ENCODE measurements at places on chromosomes 12 and 14.
A peak's percentile ranks its signal among the peaks of the same experiment; 100 is the strongest.

- DNase-seq, result no peak
Measured at GRCh38 chr14:79630288-79630960, 580.9 kb downstream of the DIO2 start.

DNA sequence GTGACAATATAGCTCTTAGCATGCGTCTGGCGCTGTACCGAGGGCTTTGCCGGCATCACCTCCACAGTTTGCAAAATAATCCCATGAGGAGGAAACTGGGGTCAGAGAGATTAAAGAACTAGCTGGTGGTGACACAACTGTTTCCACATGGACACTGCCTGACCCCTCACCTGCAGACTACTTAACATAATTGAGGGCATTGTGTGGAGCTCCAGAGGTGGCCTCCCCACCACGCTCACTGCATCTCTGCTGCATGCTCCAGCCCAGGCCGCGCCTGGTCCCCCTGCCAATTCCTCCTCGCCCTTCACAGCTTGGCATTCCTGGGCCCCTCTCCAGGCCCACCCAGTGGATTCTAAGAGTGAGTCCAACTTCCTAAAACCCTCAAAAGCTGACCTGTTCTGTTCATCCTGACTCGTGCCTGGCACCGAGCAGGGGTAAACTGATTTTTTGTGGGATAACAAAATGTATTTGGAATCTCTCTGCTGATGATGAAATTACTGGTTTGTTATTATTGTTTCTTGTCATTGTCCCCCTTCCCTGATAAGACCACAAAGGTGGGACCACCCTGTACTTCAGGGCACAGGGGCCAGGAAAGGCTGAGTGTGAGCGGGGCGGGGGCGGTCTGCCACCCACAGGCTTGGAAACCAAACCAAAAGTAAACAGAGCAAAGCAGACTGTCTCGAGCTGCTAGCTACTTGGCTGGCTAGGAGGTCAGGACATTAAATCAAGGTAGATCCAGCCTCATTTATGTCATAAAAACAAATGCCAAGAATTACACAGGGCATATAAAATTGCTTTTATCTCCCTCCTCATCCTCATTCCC lies 40.6 kb downstream of the CHGA start:
- no peak for DNase-seq

GRCh38 chr12:95538656-95539055 lies 12.6 kb downstream of the USP44 start:
- DNase-seq, result no peak

DNA sequence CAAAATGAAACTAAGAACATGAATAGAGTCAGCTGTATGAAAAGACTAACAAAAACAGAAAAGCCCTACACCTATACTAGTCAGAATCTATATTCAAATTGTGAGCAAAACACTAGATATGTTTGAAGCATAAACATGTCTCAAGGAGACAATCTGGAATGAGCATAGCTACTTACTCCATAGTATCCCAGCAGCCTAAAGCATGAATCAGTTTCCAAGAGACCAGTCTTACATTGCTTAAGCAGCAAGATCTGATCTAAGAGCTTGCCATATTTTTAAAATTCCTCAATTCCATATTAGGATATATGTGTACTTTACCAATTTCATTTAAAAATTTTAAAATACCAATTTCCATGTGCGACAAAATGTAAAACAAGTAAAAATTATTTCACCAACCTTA lies 7.7 kb downstream of the CAPS2 start:
- DNase-seq, result no peak

DNA sequence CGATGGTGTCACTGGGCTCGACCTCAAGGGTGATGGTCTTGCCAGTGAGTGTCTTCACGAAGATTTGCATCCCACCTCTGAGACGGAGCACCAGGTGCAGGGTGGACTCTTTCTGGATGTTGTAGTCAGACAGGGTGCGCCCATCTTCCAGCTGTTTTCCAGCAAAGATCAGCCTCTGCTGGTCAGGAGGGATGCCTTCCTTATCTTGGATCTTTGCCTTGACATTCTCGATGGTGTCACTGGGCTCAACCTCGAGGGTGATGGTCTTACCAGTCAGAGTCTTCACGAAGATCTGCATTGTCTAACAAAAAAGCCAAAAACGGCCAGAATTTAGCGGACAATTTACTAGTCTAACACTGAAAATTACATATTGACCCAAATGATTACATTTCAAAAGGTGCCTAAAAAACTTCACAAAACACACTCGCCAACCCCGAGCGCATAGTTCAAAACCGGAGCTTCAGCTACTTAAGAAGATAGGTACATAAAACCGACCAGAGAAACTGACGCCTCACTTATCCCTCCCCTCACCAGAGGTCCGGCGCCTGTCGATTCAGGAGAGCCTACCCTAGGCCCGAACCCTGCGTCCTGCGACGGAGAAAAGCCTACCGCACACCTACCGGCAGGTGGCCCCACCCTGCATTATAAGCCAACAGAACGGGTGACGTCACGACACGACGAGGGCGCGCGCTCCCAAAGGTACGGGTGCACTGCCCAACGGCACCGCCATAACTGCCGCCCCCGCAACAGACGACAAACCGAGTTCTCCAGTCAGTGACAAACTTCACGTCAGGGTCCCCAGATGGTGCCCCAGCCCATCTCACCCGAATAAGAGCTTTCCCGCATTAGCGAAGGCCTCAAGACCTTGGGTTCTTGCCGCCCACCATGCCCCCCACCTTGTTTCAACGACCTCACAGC lies 717 bp downstream of the UBC start:
- peak; percentile 96 for DNase-seq

DNA sequence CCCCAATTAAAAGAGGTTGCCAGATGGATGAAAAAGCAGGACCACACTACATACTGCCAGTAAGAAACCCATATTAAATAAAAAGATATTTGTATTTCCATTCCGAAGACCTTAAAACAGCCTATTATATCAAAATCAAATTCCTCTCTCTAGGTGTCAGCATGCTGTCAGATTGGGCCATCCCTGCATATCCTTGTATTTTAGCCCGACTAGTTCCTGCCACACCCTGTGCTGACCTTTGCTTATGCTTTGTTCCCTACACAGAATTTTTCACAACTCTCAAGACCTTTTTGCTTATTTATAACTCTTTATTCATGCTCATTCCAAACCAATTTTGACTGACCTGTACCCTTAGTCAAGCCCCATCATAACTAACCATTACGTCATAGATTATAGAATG lies 12.8 kb downstream of the GSKIP start:
- no peak for DNase-seq

GRCh38 chr12:103493199-103493598 lies 2.6 kb downstream of the C12orf42 start:
- DNase-seq, result no peak

DNA sequence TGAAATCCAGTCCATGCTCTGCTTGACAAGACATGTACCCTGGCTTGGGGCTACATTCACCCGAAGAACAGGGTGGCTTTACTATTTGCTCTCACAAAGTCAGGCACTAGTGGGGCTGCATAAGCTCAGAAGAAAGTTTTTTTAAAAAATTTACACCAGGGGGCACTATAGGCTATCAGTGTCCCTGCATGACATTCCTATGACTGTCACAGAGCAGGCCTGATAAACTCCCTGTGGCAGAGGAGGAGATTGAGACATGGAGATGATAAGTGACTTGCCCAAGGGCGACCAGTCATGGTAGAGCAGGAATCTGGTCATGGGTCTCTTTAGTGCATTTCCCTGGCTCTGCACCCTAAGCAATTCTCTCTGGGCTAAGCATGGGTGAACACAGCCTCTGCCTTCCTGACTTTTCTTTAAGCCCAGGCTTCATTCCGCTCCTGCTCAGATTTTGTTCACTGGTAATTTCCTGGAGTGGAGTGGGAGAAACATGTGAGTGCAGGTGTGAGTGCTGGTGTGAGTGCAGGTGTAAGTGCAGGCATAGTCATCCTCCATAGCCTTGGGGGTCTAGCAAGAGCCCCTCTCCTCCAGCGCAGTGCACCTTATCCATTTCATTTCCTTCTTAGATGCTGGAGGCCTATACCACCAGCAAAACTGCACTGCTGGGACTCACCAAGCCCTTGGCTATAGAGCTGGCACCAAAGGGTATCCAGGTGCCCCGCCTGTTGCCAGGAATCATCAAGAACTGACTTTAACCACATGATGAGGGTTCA lies 91.6 kb downstream of the DHRS2 start:
- DNase-seq, result no peak

DNA sequence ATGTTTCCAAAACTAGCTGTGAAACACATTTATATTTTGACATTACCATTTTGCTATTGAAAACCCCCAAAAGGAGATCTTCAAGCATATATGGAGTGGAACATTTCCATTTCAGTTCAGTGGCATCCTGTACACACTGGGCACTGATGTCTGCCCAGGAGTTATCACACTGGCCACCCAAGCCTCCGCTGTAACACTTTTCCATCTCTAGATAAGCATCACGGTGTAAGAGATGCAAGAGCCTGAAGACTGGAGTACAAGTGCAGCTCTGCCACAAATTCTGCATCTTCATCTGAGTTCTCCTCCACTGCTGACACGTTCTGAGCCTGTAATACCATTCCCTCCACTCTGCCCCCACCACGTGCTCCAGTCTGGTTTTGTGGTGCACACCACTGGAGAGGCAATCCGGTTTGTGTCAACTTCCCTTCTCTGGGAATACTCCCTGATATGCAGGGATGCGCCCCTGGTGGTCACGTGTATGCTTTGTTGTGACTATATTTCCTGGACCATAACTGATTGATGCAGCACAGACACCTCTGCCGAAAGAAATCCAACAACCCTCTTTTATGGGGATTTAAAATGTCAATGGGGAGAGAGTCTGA lies 12.7 kb downstream of the SPTLC2 start:
- DNase-seq, result no peak

- no peak for DNase-seq
Measured at GRCh38 chr12:132089407-132089910, 54.7 kb downstream of the DDX51 start.

DNA sequence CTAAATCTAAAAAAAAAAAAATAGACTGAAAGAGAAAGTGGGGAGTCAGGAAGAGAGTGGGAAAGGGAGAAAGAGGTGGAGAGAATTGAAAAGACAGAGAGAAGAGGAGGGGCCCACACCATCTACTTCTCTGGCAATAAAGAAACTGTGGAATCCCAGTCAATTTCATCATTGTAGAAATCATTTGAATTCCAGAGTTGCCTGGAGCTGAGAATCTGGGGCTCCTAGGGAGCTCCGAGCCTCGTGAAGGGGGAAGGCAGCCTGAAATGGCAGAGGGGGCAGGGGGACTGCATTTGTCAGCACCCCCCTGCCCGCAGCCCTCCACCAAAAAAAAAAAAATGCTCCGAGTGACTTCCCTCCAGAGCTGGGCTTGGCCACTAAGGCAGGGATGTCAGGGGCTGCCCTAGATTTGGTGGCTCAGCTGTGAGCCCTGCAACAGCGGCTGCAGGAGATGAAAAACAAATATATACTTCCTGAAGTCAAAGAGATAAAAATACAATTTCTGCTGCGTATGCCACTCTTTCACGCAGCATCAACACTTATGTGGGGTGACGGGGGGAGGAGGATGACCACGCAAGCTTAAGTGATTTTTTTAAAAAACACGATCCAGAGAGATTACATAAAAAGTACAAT lies 80.5 kb downstream of the BCL11B start:
- no peak for DNase-seq

- DNase-seq, result no peak
Measured at GRCh38 chr14:72518809-72519377, 375.0 kb downstream of the DPF3 start.

GRCh38 chr14:98957211-98958047 lies 314.6 kb downstream of the BCL11B start:
- DNase-seq, result no peak

DNA sequence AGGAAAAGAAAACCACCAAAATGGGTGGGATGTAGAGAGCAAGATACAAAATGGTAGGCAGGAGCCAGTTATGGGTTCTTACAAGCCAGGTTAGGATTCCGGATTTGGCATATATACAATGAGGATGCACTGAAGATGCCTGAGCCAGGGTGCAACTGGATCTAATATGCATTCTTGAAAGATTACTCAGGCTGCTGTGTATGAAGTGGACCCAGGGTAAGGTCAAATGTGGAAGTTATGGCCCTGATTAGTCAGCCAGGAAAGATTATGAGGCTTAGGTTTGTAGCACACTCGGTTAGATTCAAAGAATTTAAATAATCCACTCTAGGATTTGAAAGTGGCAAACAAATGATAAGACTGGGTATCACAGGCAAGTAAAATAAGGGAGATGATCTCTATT lies 1750.7 kb upstream of the FLRT2 start:
- no peak for DNase-seq

- peak; percentile 67 for DNase-seq
Measured at GRCh38 chr14:98177551-98177950, 1094.4 kb downstream of the BCL11B start.

GRCh38 chr14:100104523-100105300 lies 39.5 kb downstream of the EVL start:
- no peak for DNase-seq

- no peak for DNase-seq
Measured at GRCh38 chr12:128852885-128853599, at the start of gene GLT1D1. Gene GLT1D1 (plus strand): TSS chr12:128853478. CDS start chr12:128853582, 104 bp downstream.

DNA sequence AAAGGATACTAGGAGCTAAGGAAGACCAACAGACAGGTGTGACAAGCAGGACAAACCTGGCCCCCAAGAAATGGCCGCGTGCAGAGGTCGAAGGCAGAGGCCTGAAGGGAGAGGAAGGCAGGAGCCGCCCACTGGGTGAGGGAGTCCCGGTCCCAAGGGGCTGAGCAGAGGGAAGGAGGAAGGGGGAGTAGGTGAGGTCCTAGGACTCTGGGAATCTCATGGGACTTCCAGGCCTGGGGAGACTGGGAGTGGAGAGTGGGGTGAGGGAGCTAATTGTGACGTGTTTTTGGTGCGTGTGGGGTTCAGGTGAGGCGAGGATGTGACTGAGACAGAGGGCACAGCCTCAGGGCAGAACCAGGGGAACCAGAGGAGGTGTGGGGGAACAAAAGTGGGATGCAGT lies 11.7 kb upstream of the FLVCR2 start:
- DNase-seq, result no peak

GRCh38 chr12:66877925-66878324 lies 199.0 kb upstream of the GRIP1 start:
- no peak for DNase-seq

DNA sequence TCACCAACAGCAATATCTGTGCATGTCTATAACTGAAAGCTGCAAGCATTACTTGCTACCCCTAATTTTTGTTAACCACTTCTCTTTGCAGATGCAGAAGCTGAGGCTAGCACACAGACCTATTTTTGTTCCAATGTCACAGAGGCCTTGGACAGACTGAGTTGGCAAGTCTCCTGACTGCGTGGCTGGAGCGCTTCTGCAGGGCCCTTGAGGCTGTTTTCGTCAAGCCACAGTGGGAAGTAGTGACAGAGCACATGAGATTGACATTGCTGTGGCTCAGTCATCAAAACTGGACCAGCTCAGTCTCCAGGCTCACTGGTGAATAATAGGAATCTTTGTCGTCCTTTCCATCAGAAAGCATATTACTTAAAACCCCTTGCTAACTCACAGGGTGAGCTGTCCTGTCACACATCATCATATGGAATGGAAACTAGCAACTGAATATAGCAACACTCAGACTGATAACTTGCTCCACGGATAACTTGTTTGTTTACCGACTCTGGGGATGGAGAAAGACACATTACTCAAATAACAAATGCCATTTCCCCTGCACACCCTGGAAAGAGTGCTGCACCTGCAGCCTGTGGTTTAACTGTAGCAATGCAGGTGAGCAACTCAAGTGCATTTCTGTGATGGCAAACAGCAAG lies 43.6 kb upstream of the DDX11 start:
- no peak for DNase-seq

GRCh38 chr12:23139026-23139425 lies 514.1 kb downstream of the ETNK1 start:
- DNase-seq, result no peak
